ENCODE measurements at places on chromosomes 5 and 9.

GRCh38 chr5:69295088-69295754 is 37.4 kb downstream of the CCDC125 start:
- peak; percentile 50 for ATAC-seq

DNA sequence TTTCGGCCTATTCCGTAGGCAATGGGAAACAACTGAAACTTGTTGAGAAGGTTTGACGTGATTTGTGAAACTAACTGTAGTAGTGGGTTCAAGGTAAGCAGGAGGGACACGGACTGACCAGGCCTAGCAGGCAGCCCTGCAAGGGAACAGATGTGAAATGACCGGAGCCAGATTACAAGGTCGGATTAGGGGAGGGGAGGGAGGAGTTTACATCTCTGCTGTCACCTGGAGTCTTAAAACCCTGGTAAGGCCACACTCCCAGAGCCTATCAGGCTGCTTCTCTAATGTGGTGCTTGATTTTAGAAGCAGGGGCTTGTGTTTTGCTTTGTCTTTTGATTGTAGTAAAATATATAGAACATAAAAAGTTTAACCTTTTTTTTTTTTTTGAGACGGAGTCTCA is 3.5 kb upstream of the SPTAN1 start:
- ATAC-seq, result no peak

DNA sequence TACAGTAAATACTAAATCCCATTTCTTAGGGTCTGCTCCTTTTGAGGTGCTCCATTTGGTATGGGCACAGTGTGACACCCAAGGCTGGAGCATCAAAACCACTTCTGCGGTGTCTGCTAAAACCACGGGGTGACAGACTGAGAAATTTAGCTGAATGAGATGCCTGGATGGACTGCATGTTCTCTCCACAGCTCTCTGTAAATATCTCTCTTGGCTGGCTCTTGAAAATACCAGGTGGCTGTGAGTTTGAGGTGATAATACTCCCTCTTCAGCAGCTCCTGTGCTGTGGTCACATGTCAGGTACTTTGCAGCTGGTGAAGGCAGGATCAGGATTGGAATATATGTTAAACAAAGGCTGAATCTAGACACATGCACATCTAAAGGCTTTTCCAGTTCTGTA is 93.7 kb upstream of the SIMC1 start:
- ATAC-seq, result no peak

- ATAC-seq, result no peak
These were observed 84.7 kb downstream of the IQGAP2 start for GRCh38 chr5:76487821-76488220.

DNA sequence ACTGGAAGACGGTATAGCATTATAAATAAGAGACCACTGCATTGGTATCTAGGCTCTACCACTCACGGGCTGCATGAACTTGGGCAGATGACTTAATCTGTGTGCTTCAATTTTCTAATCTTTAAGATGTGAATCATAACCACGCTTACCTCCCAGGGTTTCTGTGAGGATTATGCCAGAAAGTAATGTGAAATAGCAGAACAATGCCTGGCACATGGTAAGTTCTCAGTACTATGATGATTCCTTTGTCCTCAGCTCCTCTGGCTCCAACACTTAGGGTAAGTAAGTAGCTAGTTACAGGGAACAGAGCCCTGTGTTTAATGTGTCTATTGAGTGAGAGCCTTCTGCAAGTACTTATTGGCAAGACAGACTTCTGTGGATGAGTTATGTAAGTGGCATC is 31.1 kb downstream of the POU4F3 start:
- ATAC-seq, result no peak

All from gastroesophageal sphincter (tissue), 4 donors.